ENCODE measurements at places on chromosomes 5 and 9.

- DNase-seq, result no peak
- H3K4me3 ChIP-seq, result no peak overlapping the region
- no peaks in the 10 kb centered on the region for H3K27me3 ChIP-seq
- H3K4me1 ChIP-seq, result no peaks in the 10 kb centered on the region
- no peak overlapping the region for H3K27ac ChIP-seq
- H3K36me3 ChIP-seq, result no peaks in the 10 kb centered on the region
These were observed 1116.2 kb upstream of the EDIL3 start for GRCh38 chr5:85500869-85501268.

GRCh38 chr5:33205079-33205478 lies 235.7 kb upstream of the TARS1 start:
- H3K27ac ChIP-seq, result peak overlapping the region; percentile 57
- H3K4me3 ChIP-seq, result no peak overlapping the region
- no peaks in the 10 kb centered on the region for H3K27me3 ChIP-seq
- H3K36me3 ChIP-seq, result no peaks in the 10 kb centered on the region

DNA sequence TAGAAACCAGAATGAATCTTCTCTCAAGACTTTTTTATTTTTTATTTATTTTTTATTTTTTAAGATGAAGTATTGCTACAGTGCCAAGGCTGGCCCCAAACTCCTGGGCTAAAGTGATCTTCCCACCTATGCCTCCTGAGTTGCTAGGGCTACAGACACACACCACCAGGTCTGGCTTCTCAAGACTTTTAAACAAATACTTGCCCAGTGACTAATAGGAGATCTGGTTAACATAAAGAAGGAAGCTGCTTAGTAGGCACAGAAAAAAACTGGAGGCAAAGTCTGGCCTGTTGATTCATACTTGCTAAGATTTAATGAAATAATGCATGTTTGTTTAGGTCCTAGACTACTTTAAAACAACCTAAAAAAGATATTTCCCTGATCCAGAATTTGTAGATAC lies 43.8 kb downstream of the SLC38A9 start:
- H3K27me3 ChIP-seq, result no peaks in the 10 kb centered on the region
- no peak overlapping the region for H3K27ac ChIP-seq
- no peak for DNase-seq
- no peak overlapping the region for H3K4me3 ChIP-seq
- peaks cover 29% of the 10 kb centered on the region for H3K36me3 ChIP-seq

- peak overlapping the region; percentile 99 for H3K27ac ChIP-seq
- no peaks in the 10 kb centered on the region for H3K27me3 ChIP-seq
- peaks cover 5% of the 10 kb centered on the region for H3K36me3 ChIP-seq
These were observed 4.9 kb downstream of the NACC2 start for GRCh38 chr9:136090056-136090735.

DNA sequence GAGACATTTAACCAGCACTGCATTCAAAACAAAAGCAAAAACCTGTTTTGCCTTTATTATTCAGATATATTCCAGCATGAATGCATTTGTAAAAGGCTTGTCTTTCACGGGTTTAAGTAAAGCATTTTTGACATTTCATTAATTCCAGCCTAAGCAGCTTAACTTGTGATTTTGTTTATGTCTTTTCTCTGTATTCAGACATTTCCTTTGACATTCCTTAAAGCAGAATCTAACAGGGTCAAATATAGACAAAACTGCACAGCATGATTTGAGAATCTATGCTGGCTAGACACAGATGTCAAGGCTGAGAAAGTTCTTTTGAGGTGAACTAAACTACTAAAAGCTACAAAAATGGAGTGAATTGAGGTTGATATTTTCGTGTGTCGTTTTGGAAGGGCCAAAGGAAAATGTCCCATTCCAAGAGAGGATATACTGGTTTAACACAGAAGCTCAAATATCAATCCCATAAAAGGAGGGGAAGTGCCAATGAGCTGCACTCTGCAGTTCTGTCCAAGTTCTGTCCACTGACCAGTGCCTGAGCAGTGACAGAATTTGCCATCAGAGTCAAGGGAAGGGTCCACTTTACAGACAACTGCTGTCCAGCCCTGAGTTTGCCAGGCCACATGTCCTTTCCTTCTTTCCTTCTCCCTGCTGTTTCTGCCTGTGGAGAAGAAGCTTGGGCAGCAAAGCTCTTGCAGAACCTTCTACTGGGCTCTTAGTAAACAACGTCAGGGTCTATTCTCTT lies 198.7 kb upstream of the KLF9 start:
- H3K4me3 ChIP-seq, result no peak overlapping the region
- H3K27ac ChIP-seq, result peak overlapping the region; percentile 81
- H3K36me3 ChIP-seq, result no peaks in the 10 kb centered on the region
- H3K4me1 ChIP-seq, result peaks cover 45% of the 10 kb centered on the region

DNA sequence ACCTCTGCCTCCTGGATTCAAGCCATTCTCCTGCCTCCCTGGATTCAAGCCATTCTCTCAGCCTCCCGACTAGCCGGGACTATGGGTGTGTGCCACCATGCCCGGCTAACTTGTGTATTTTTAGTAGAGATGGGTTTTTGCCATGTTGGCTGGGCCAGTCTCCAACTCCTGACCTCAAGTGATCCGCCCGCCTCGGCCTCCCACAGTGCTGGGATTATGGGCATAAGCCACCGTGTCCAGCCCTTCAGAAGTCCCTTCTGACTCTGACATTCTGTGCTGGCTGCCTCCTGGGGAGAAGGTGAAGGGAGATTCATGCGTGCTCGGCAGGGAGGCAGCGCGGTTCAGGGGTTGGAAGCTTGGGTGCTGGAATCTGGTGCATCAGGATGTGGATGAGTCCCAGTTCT lies 28.8 kb downstream of the PRRX2 start:
- H3K27ac ChIP-seq, result no peak overlapping the region
- DNase-seq, result no peak
- peaks cover 40% of the 10 kb centered on the region for H3K27me3 ChIP-seq

DNA sequence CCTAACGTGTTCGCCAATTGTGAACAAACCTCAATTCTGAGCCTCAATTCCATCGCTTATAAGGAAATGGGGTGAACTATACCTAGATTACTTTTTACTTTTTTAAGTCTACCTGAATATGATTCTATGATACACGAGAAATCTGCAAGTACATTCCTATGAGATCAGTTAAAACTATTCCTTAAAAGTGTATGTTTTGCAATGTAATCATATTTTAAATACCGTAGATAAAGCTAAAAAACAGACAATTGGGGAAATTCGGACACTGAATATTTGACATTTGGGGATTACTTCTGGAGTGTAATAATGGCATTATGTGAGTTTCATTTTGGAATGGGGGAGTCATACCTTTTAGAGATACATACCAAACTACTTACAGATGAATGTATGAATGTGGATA lies 62.3 kb downstream of the STRBP start:
- no peak for DNase-seq
- peaks cover 14% of the 10 kb centered on the region for H3K4me1 ChIP-seq
- no peaks in the 10 kb centered on the region for H3K27me3 ChIP-seq
- H3K27ac ChIP-seq, result no peak overlapping the region

DNA sequence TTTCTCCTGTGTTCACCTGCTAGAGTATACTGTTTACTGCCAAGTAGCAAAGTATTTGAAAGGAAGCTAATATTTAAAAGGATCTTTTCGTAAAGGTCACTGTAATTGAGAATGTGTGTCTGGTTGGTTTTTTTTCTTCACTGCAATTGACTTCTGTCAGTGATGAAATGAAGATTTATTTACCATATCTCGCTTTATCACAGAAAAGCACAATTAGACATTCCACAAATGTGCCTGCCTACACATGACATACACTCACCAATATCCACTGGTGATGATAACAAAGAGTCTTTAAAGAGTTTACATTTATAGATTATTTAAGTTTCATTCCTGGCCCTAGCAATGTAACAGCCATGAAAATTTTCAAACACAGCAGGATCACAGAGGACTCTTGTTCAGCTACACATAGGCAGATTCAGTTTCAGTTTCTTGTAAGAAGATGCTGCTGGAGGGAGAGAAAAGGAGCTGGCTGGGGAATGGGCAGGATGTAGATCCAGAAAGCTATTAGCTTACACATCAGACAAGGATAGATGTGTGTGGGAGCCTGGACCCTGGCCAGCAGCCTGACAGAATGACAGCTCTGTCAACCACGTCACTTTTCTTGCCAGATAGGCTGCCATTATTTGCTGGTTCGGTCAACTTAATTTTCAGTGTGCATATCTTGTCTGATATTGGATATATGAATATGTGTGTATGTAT lies 104.0 kb downstream of the GDNF start:
- H3K27ac ChIP-seq, result no peak overlapping the region
- no peak overlapping the region for H3K4me3 ChIP-seq
- peaks cover 15% of the 10 kb centered on the region for H3K36me3 ChIP-seq
- peaks cover 8% of the 10 kb centered on the region for H3K4me1 ChIP-seq
- H3K27me3 ChIP-seq, result no peaks in the 10 kb centered on the region

DNA sequence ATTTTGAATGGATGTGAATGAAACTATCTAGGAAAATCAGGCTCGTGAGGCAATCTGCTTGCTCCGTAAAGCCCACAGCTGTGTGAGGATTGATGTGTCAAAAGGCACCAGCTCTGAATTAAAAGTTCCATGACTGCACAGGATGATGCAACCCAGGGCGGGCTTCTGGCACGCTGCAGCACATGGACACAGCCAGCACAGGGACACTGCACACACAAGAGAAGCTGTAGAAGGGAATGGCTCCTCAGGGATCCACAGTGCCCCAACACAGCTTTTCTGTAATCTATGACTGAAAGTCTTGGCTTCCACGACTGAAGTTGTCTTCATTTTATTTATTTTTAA lies 151.0 kb downstream of the GCNT1 start:
- H3K36me3 ChIP-seq, result no peaks in the 10 kb centered on the region
- peaks cover 4% of the 10 kb centered on the region for H3K4me1 ChIP-seq
- no peak overlapping the region for H3K4me3 ChIP-seq
- DNase-seq, result peak; percentile 81
- peaks cover 7% of the 10 kb centered on the region for H3K27me3 ChIP-seq

GRCh38 chr9:122076117-122076516 lies 17.0 kb downstream of the TTLL11 start:
- no peaks in the 10 kb centered on the region for H3K27me3 ChIP-seq
- H3K4me3 ChIP-seq, result no peak overlapping the region
- peak overlapping the region; percentile 18 for H3K27ac ChIP-seq
- no peaks in the 10 kb centered on the region for H3K36me3 ChIP-seq
- peaks cover 17% of the 10 kb centered on the region for H3K4me1 ChIP-seq
- peak; percentile 21 for DNase-seq

DNA sequence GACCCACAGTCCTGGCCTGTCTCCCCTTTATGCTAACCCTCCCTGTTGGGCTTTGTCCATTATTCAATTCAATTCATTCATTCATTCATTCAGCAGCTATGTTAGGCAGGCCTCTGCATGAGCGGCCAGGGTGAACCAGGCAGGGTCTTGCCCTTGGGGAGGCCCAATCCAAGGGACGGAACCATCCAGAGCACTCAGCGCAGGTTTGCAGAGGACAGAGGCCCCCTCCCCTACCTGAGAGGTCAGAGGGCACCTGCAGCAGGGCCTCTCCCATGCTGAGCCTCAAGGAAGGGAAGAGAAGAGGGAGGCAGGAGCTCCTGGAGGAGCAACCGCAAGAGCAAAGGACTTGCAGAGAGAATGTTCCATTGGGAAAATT lies 61.4 kb downstream of the C9orf50 start:
- no peak overlapping the region for H3K4me3 ChIP-seq
- no peaks in the 10 kb centered on the region for H3K27me3 ChIP-seq
- H3K4me1 ChIP-seq, result peaks cover 8% of the 10 kb centered on the region
- DNase-seq, result no peak
- H3K27ac ChIP-seq, result no peak overlapping the region

GRCh38 chr5:121915765-121916164 lies 46.0 kb upstream of the SRFBP1 start:
- H3K4me3 ChIP-seq, result no peak overlapping the region
- H3K4me1 ChIP-seq, result no peaks in the 10 kb centered on the region
- no peak overlapping the region for H3K27ac ChIP-seq
- no peaks in the 10 kb centered on the region for H3K36me3 ChIP-seq

DNA sequence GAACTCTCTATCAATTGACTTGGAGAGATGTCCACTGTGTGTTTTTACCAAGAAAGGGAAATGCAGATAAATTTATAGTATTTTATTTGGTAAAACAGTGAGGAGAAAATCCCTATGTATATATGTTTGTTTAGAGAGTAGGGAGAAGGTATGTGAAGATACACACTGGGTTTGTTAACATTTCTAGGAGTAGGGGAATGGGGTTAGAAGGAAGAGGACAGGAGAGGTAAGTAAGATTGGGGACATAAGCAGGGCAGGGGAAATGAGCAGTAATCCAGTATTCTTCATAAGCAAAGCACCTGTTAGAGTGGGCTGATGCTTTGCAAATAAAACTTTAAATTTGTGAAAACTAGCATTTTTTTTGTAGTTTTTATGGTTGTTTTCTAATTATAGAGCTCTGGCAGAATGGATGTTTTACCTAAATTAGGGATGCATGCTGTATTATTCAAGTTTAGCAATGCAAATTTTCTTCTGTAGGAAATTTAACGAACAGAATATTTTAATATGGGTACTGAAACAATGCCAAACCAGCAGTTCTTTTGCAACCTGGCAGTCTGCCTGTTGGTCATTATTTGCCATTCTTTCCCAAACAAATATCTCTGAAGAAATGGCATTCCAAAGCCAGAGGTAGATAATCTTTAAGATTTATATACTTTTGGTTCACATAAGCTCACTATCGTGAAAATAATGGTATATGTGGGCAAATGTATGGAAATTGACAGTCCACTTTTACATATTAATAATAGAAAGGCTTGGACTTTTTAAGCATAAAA lies 19.4 kb upstream of the DCP2 start:
- H3K27ac ChIP-seq, result peak overlapping the region; percentile 64
- H3K27me3 ChIP-seq, result no peaks in the 10 kb centered on the region
- no peaks in the 10 kb centered on the region for H3K36me3 ChIP-seq
- H3K4me1 ChIP-seq, result peaks cover 22% of the 10 kb centered on the region
- no peak for DNase-seq

DNA sequence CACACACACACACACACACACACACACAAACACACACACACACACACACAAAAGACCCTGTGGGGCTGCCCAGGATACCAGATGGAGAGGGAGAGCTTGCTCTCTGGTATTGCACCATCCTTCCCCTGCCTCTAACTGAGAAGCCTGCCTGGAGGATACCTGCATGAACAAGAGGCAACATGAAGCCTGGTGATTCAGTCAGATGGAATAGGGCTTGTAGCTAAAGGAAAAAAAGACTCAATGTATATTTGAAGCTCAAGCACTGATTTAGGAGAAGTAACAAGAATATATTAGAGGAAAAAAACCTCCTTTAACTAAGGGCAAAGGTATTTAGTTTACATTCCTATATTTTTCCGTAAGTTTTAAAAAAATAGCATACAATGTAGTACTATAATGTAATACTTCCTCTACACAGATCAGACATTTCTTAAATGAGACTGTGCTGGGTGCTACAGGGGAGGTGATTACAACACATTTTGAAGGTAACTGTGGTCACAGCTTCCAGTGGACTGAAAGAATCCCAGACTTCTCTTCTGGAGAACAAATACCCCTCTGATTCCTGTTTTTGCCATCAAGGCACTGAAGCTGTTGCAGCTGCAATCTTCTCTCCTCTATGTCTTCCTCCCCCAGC lies 169.3 kb downstream of the DCP2 start:
- no peak overlapping the region for H3K4me3 ChIP-seq
- H3K4me1 ChIP-seq, result peaks cover 48% of the 10 kb centered on the region
- no peak for DNase-seq
- no peak overlapping the region for H3K27ac ChIP-seq
- no peaks in the 10 kb centered on the region for H3K27me3 ChIP-seq
